ENCODE measurements at places on chromosomes 2 and 18.

DNA sequence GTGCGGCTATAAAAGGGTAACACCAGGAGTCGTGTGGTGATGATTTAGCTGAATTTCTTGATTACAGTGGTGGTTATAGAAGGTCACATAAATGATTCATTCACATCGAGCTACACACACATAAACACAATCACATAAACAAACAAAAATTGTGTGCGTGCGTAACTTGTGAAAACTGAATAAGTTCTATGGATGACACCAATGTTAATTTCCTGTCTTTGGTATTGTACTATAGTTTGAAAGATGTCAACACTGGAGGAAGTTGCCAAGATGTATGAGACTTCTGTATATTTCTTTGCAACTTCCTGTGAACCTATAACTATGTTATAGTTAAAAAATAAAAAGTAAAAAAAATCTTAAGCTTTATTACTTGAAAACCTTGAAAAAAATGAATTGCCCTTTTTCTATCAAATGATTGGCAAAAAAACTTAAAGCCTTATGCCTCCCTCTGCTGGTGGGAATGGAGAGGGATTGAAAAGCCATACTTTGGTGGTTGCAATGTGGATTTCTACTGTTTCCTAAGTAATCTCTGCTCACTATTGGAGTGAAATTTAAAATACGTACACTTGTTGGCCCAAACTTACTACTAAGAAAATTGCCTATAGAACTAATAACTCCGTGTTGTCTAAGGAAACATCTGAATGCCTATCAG, 227.7 kb downstream of the RPIA start:
- DNase-seq, result no peak

GRCh38 chr2:231186325-231186724, 12.1 kb upstream of the ARMC9 start:
- DNase-seq, result no peak

DNA sequence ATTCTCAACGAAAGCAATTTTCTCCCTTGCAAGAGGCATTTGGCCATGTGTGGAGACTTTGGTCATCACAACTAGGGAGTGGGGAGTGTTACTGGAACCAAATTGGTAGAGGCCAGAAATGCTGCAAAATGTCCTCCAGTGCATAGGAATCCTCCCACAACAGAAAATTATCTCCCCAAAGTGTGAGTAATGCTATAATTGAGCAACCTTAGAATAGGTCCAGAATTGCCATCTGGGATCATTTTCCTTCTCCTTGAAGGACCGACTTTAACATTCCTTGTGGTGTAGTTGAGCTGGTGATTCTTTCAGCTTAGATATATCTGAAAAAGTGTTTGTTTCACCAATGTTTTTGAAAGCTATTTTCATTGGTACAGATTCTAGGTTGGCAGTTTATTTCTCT, 111.2 kb upstream of the SMIM21 start:
- DNase-seq, result no peak

DNA sequence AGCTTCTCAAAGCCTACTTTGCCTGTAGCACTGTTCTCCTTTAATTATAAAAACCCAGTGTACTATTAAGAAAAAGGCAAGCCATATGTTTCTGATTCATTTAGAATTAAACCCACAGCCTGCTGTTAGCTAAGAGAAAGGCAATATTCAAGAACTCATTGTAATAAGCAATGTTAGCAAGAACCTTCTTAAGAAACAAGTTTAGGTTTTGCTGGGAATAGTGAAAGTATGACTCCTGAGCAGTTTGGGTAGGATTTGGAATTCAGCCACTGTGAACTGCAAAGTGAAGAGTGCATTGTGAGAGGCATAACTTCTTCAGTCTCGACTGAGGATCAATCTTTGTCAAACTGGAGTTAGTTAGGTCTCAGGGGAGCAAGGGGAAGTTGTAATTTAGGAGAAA, 206.5 kb upstream of the NT5C1B start:
- no peak for DNase-seq

DNA sequence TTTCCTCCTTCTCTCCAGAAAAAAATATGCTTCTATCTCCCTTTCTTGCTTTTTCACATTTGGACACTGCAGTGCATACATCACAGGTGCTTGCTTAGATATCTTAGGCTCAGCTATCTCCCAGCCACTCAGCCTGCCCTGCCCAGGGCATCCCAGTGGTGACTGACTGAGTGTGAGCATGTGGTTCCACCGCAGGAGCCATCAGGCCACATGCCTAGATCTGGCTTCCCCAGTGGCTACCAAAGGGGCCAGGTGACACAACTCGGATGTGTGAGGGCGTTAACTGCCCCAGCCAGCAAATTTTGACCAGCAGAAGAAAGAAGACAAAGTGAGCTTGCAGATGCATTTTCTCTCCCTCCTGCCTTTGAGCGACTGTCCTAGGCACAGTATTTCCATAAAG, 25.5 kb downstream of the SP5 start:
- no peak for DNase-seq

All from ascending aorta (tissue), 2 donors.